ENCODE measurements at places on chromosomes 1 and 21. TPM values are rescaled to one million over a fixed set of nuclear protein-coding genes. Genes with fewer than 3 reads are reported as not detected.

GRCh38 chr1:89043940-89044339 is 21.1 kb downstream of the GBP1 start:
- no peaks in the 10 kb centered on the region for H3K36me3 ChIP-seq
- H3K4me1 ChIP-seq: no peaks in the 10 kb centered on the region
- H3K27ac ChIP-seq: no peak overlapping the region
- no peaks in the 10 kb centered on the region for H3K27me3 ChIP-seq
- no peak for DNase-seq
- H3K4me3 ChIP-seq: no peak overlapping the region

GRCh38 chr1:210143465-210144062 is 89.0 kb upstream of the SERTAD4 start:
- H3K27me3 ChIP-seq: no peaks in the 10 kb centered on the region
- H3K27ac ChIP-seq: no peak overlapping the region
- H3K36me3 ChIP-seq: no peaks in the 10 kb centered on the region
- H3K4me3 ChIP-seq: no peak overlapping the region
- no peaks in the 10 kb centered on the region for H3K4me1 ChIP-seq

DNA sequence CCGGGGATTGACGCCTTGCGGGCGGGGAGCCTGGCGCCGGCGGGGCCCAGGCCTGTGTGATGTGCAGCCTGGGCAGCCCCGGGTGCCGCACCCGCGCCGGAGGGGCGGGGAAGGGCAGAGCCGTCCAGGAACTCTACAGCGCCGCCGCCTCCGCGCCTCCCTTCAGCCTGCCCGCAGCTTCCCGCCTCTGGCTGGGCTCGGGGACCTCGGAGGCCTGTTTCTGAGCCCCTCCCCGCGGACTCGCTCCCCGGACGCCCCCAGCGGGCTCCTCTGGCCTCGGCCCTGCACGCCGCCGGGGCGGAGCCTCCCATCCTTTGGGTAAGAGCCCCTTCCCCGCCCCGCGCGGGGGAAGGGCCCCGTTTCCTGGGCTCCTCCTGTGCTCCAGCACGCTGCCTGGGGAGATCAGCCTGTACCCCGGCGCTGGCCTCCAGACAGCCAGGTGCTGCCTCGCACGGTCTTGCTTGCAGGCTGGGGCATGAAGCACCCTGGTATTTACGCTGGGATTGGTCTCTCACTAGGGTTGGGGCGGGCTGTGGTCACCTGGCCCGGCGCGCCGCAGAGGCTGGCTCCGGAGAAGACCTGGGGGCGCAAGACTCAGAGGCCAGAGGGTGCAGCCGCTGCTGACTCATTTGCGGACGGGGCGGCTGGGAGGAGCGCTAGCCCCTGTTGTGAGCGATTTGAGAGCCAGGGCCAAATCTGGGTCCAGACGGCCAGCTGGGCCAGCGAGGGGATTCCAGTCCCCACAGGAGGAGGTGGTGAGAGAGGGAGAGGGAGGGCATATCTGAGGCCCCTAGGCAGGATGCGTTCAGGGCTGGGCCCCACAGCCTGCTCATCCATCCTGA is 5.7 kb upstream of the ACOT11 start:
- no peaks in the 10 kb centered on the region for H3K36me3 ChIP-seq
- no peaks in the 10 kb centered on the region for H3K27me3 ChIP-seq
- H3K4me1 ChIP-seq: peaks cover under 1% of the 10 kb centered on the region
- H3K27ac ChIP-seq: peak overlapping the region; percentile 92

- no peak overlapping the region for H3K4me3 ChIP-seq
- no peak overlapping the region for H3K27ac ChIP-seq
- no peaks in the 10 kb centered on the region for H3K4me1 ChIP-seq
- no peaks in the 10 kb centered on the region for H3K36me3 ChIP-seq
These were observed 24.4 kb upstream of the LEPR start for GRCh38 chr1:65395887-65396612.

Gene NFYC
- 75.9 TPM for total RNA-seq

- DNase-seq: no peak
- H3K27me3 ChIP-seq: no peaks in the 10 kb centered on the region
- H3K4me3 ChIP-seq: no peak overlapping the region
- no peak overlapping the region for H3K27ac ChIP-seq
These were observed 17.2 kb downstream of the TIE1 start for GRCh38 chr1:43317817-43318471.

Gene MYOC
- 4.2 TPM for total RNA-seq

DNA sequence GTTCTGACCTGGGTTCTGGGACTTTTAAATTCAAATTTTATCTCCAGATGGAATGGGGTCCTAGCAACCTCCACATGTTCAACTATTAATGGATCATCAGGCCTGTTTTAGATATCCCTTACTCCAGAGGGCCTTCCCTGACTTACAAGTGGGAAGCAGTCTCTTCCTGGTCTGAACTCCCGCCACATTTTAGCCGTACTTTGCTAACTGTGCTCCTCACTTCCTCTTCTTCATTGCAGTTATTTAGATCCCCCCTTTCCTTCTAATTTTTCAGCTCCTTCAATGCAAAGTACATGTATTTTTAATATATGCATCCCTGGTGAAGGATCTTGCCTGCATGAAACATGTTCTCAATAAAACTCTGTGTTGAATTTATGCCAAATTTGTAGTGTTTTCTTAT is 3.7 kb downstream of the CD1A start:
- no peak overlapping the region for H3K27ac ChIP-seq
- H3K27me3 ChIP-seq: no peaks in the 10 kb centered on the region
- DNase-seq: no peak
- H3K4me3 ChIP-seq: no peak overlapping the region
- no peaks in the 10 kb centered on the region for H3K4me1 ChIP-seq

DNA sequence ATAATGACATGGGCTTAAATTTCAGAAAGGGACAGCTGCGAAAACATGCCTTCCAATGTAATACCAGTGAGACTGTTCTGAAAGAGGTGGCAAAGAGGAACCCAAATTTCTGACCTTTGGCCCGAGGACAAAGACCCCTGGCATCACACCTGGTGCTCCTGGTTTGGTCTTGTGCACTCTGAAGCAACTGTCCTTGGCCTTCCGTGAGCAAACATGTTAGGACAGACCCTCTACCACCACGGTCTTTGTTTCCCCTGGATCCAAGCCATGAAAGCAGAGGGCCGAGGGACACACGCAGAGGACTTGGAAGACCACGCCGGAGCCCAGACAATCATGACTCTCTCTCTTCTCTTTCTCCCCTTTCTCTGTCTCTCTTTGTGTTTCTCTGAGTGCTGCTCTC is 6.0 kb downstream of the REG4 start:
- DNase-seq: no peak
- H3K4me1 ChIP-seq: no peaks in the 10 kb centered on the region

- no peaks in the 10 kb centered on the region for H3K27me3 ChIP-seq
- DNase-seq: no peak
- H3K4me3 ChIP-seq: no peak overlapping the region
- H3K27ac ChIP-seq: peak overlapping the region; percentile 38
- no peaks in the 10 kb centered on the region for H3K36me3 ChIP-seq
These were observed 124.8 kb upstream of the LMO4 start for GRCh38 chr1:87203904-87204303.

DNA sequence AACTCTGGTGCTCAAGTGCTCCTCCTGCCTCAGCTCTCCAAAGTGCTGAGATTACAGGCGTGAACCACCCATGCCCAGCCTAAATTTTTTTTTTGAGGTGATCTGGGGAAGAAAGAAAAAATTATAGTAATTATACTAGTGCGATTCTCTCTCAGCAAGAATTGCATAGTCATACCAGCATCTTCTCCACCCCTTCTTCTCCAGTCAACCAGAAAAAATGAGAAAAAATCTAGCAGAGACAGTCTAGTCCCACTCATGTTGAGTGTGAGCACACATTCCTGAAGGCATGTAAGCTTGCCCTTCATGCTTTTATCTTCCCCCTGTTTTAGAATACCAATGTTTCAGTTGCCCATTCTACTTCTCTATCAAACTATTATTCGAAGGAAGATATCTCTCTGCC is 207.6 kb downstream of the S1PR1 start:
- no peaks in the 10 kb centered on the region for H3K36me3 ChIP-seq
- H3K27ac ChIP-seq: no peak overlapping the region
- no peak for DNase-seq
- no peak overlapping the region for H3K4me3 ChIP-seq
- no peaks in the 10 kb centered on the region for H3K4me1 ChIP-seq
- no peaks in the 10 kb centered on the region for H3K27me3 ChIP-seq

- H3K36me3 ChIP-seq: no peaks in the 10 kb centered on the region
- no peak overlapping the region for H3K27ac ChIP-seq
- no peaks in the 10 kb centered on the region for H3K27me3 ChIP-seq
- no peaks in the 10 kb centered on the region for H3K4me1 ChIP-seq
These were observed 238.3 kb upstream of the ESRRG start for GRCh38 chr1:216961516-216961915.

Measured in ascending aorta (tissue), 2 donors.